ENCODE measurements at places on chromosomes 3 and 15. TPM values are rescaled to one million over a fixed set of nuclear protein-coding genes. Genes with fewer than 3 reads are reported as not detected.

- no peaks in the 10 kb centered on the region for H3K36me3 ChIP-seq
- no peak overlapping the region for H3K27ac ChIP-seq
- no peaks in the 10 kb centered on the region for H3K27me3 ChIP-seq
- H3K4me3 ChIP-seq, result no peak overlapping the region
- no peak for DNase-seq
Observed at GRCh38 chr15:36323615-36324014, 255.8 kb upstream of the CDIN1 start.

- H3K27me3 ChIP-seq, result no peaks in the 10 kb centered on the region
- peak; percentile 5 for DNase-seq
- H3K36me3 ChIP-seq, result no peaks in the 10 kb centered on the region
Observed at GRCh38 chr15:45586125-45586524, 1.1 kb upstream of the BLOC1S6 start.

OR5K2 gene
- total RNA-seq, result not detected

STAC gene
- 16.6 TPM for total RNA-seq

Data from cardiac muscle cell (in vitro differentiated cells and primary cell).